ENCODE measurements at places on chromosomes 6 and 20.

DNA sequence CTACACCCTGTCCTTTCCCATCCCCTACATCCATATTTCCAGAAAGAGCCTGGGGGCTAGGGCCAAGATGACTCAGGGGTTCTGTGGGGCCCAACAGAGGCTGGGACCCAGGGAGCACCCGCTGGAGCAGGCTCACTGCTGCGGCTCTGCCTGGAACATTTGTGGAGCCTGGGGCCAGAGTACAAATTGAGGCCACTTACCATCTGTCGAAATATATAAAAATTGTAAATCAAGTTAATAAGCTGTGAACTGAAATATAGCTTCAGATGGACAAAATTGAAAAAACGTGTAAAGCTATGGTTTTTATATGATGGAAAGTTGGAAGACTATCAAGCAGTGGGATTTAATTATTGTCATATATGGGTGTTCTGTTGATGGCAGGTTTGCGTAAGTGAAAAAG, 82.9 kb upstream of the ATXN1 start:
- DNase-seq: no peak

GRCh38 chr6:122432816-122433215, 33.4 kb downstream of the HSF2 start:
- DNase-seq: no peak

DNA sequence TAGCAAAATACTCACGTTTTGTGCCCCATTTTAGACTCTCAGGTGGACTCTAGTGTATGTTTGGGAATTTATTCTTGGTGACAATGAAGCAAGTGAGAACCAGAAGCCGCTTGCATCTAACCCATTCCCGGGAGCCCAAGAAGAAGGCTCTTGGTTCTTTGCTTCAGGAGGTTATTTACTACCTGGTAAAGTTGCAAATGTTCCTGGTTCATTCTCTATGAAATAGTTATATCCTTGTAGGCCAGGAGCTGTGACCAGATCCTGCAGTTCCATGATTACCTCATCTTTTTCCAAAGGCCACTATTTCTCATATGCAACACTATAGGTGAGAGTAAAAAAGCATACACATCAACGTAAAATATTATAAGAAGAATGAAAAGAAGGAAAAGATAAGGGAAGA, 60.9 kb upstream of the FABP7 start:
- no peak for DNase-seq

GRCh38 chr20:25551413-25552215, 33.7 kb downstream of the NINL start:
- DNase-seq: no peak

DNA sequence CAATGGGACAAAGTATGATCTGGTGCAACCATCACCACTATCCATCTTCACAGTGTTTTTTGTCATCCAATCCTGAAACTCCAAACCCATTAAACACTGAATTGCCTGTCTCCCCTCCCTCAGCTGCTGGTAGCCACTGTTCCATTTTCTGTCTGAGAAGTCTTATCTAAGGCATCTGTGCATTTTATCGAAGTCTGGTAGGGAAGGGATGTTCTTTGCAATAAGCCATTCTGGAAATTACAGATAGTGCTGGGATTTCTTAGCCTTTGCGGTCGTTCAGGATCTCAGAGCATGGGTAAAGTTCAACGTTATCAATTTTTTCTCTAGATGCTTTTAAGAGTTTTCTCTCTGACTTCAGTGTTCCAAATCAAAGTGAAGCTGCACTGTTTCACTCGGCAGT, 24.1 kb downstream of the KIF25 start:
- no peak for DNase-seq

DNA sequence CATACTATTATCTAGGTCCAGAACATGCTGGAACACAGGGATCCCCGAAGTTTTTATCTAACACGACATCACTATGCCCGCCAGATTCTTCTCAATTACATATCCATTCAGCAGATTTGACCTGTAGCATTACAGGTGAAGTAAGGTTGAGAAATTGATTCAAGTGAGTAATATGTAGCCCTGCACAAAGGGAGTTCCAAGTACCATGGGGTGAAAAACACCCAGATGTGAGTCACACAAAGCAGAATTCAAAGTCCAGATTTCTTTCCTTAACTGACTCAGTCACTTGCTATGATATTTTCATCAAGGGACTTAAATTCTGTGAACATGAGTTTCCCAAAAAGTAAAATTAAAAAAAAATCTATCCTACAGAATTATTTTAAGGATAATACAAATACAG, 655.4 kb upstream of the PTCHD4 start:
- no peak for DNase-seq

DNA sequence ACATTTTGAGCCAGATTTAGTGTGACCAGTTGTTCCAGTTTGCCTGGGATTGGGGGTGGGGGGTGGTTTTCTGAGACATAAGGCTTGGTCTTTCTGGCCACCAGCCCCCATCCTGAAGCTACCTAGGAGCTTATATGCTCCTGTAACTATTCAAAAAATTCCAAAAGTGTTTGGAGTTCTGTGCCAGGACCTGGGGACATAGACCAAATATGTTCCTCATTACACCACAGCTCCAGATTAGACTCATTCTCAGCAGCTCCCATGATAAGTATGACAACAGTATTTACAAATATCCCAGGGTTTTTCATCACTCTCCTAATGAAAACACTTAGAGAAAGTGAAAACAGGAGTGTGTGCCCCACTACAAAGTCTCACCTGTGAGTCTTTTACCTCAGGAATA, 37.8 kb upstream of the RNF144B start:
- no peak for DNase-seq

DNA sequence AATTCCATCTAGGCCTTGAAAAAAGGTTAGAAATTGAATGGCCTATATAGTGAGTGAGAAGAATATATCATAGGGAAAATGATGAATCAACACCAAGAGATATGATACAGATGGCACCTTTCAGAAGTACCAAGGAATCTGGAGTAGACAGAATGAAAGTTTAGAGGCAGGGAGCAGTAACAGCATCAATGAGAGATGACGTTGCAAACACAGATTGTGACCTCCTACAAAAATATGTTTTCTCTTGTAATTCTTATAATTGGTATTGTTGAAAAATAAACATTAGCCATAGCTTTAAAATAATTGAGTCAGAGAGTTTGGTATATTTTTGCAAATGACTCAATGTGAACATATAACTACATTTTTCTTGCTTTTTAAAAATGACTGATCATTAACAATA, 1223.1 kb upstream of the GJE1 start:
- DNase-seq: no peak

GRCh38 chr6:6003621-6004366, 2.9 kb downstream of the NRN1 start:
- DNase-seq: no peak

DNA sequence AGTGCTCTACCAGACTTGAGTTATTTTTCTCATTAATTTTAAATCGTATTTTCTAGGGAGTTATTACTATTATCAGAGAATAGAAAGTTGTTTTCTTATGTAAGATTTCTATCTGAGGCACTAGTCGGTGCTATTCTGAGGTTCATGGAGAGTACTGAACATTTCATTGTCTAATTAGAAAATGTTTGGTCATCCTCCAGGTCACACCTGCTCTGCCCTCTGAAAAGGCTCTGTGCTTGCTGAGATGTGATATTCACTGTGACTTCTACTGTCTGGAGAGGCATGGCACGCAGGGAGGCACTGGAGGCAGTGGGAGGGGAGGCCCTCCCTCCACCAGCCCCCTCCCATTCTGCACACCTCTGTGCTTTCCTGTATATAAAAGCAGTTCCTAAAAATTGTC, 3.0 kb downstream of the SYNDIG1 start:
- no peak for DNase-seq
